ENCODE measurements at places on chromosomes 4 and X.
A peak's percentile ranks its signal among the peaks of the same experiment; 100 is the strongest.

DNA sequence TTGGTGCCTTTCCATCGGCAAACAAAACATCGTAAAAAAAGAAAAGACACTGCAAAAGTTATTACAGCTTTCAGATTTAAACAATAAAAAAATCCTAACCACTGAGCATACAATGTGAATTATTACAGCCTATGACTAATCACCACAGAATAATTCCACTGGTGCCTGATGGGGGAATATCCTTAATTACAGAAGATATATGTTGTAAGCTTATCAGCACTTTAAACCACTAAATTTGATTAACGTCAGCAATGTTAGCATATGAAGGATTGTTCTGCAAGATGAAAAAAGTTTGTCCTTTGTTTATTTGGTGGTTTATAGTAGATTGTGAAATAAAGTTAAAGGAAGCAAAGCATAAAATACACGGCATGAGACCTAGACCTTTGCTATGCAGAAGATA is 210.2 kb upstream of the ADAMTS3 start:
- peak; percentile 7 for DNase-seq

DNA sequence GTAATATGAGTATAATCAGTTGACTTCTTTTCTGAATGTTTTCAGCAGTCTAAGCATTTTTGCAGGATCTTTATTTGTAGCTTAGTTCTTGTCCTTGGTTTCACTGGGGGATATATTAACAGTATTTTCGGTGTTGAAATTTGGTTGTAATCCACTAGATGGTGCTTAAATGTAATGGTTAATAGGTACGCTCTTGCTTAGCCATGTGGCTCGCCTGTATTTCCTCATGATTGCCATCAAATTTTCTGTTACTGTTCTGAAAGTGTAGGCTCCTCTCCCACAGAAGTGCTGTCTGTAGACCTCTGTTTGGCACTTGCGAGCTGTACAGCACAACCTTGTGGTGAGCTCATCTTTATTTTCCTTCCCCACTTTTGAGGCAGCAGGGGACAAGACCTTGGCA is 3.9 kb upstream of the FAAH2 start:
- DNase-seq, result no peak

DNA sequence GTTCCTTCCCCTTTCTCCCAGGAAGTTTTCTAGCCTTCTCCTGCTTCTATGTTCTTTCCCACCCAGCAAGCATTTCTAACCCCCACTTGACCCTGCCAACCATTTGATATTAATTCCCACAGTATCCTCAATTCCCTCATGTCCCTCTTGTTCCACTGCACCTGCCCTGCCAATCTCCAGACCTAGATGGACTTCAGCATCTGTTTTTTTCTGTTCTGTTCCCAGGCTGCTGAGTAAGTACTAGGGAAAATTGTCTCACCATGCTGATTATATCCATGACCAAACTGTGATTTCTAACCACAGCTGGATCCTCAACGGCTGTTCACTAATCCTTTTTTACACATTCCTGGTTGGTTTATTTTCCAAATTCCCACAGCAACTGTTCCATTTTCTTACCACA is 37.7 kb downstream of the CLCN5 start:
- no peak for DNase-seq

GRCh38 chrX:151398346-151398745 is 1.3 kb downstream of the VMA21 start:
- no peak for DNase-seq

DNA sequence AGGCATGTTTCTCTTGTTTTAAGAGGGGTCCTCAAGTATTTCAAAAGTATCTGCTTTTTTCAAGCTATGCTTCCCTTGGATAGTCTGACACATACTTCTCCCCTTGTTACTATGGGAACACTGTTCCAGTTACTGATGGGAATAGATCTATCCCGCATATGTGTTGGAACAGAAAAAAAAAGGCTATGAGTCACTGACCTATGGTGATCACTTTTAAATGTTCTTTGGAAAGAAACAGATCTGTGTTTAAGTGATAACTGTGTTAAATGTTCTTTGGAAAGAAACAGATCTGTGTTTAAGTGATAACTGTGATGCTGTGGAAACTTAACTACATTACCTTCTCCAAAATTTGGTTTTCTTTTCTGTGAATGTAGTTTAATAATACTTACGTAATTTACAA is 303.2 kb downstream of the TEX13C start:
- no peak for DNase-seq
